Kidney (tissue), 22 donors: ENCODE measurements at places on chromosomes 12 and 14. TPM values are rescaled to one million over a fixed set of nuclear protein-coding genes. Genes with fewer than 3 reads are reported as not detected.

B3GNT4 gene
- 8.0 TPM for polyA plus RNA-seq

CDC42BPB gene
- 22.5 TPM for polyA plus RNA-seq

DNA sequence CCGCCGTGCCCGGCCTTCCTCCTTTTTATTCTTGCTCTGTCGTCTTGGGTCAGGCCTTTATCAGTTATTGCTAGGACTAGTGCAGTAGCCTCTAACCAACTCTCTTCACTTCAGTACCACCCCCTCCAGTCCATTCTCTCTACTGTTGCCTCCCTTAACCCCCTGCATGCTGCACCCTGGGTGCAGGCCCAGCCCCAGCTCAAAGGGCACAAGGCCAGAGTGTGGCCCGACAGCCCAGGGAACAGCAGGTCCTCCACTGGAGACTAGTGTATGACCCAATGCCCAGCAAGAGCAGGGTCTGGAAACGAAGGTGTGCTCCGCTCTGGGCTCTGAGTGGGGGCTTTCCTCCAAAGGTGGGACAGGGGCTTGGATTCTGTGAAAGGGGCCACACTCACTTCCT is 30.0 kb upstream of the RFLNA start:
- no peak for DNase-seq

GRCh38 chr14:63726499-63726898 is 1.4 kb downstream of the SGPP1 start:
- DNase-seq, result no peak
